IMR-90 (cell line): ENCODE measurements at places on chromosomes 16 and 17. TPM values are rescaled to one million over a fixed set of nuclear protein-coding genes. Genes with fewer than 3 reads are reported as not detected.

DNA sequence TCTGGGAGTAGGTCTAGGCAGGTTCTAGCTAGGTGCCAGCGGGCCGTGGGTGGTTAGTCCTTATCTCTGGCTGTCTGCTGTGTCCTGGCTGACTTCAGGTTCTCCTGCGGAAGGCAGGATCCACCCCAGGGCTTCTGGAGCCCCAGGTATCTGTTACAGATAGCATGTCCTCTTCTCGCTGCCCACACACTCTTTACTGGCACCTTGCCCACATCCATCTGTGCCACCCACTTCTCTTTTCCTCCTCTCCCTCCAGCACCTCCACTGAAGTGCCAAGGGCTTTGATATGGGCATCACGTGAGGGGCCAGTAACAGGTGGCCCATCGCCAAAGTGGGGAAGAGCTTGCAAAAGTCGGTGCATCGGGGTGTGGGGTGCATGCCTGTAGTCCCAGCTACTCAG lies 4.6 kb upstream of the MPP2 start:
- H3K4me3 ChIP-seq, result no peak overlapping the region
- H3K4me1 ChIP-seq, result 0 out of 2 replicates have a peak, but pooled peaks cover 1% of the 10 kb centered on the region
- H3K36me3 ChIP-seq, result no peaks in the 10 kb centered on the region
- DNase-seq, result no peak
- H3K27ac ChIP-seq, result no peak overlapping the region

ALDH3A1 gene
- total RNA-seq, result not detected in 2 replicates

UNC45B gene
- not detected in 2 replicates for total RNA-seq

BAIAP3 gene
- total RNA-seq, result 0.36 and 0.56 TPM in 2 replicates

TEKT5 gene
- total RNA-seq, result not detected in 2 replicates
